Prostate gland (tissue), 2 donors: ENCODE measurements at places on chromosomes 5 and 9.

DNA sequence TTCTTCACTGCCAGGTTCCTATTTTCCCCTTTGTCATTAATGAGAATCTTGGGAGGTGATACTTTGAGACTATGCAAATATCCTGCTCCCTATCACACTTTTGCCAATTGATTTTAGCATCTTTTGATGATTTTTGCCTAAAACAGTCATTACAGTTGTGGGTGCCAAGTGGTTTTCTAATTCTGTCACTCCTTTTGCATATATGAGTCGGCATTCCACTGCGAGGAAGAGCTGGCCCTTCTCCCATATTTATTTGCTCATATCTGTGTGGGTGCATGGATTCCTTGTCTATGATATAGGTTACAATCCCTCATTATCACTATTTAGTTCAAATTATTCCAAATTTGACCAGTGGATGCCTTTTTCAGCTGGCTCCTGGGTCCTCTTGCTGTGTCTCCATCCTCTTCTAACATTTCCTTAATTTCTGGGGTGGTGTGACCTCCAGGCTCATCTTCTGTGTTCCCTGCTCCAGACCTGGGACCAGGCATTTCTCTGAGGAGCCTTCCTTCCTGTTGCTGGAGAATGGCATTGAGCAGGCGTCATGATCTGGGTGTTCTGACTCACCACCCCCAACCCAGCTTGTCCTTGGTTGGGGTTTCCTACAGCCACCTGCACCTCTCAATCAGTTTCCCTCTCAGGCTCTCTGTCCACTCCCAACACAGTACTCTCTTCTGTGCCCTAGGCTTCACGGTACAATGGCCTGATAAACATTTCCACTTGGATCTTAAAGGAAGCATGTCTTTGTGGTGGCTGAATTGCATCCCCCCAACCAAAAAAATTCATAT, 106.7 kb downstream of the NXNL2 start:
- no peak for DNase-seq

DNA sequence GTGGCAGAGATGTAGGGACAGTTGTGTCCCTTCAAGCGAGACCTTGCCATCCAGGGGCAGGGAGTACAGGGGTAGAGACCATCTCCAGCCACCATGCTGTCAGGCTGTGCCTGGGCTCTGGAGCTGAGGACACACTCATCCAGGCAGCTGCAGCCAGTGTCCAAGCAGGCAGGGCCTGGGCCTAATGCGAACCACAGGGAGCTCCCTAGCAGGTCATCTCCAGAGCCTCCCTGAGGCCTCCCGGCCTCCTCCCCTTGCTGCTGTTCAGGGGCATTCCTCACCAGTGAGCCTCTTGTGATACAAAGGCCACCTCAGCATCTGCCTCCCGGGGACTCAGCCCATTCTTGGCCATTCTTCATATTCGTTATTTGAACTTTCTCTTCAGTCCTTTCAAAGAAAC, 35.0 kb downstream of the TPPP start:
- DNase-seq: no peak

- no peak for DNase-seq
These were observed 7.5 kb upstream of the OTULINL start for GRCh38 chr5:14574096-14574495.

- no peak for DNase-seq
These were observed 123.5 kb downstream of the TARS1 start for GRCh38 chr5:33563983-33564908.

GRCh38 chr9:109477258-109478050, 20.7 kb downstream of the PTPN3 start:
- no peak for DNase-seq

DNA sequence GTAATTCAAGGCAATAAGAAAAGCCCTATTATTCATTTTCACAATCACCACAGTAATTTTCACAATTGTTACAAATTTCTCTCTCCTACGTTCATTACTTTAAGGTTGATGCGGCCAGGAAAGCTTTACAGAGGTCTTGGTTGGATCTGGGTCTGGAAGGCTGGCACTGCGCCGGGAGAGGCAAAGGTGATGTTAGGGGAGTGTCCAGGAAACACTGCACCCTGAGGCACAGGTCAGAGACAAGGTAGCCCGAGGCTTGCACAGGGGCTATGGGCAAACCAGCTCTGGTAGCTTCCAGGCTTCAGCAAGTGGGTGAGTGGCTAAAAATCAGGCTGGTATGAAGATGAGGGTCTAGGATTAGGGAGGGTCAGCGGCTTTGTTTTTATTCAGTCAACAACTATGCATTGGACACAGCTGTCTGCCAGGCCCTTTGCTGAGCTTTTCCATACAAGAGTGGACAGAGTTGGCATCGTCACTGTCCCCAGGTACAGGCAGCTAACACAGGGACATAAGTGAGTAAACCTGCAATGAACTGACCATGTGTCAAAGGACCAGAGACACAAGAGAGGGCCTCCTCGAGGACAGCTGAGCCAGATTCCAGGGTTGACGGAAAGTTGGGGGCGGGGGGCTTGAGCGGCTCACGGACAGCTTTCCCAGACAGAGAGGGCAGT, 12.4 kb upstream of the TENT4A start:
- no peak for DNase-seq

DNA sequence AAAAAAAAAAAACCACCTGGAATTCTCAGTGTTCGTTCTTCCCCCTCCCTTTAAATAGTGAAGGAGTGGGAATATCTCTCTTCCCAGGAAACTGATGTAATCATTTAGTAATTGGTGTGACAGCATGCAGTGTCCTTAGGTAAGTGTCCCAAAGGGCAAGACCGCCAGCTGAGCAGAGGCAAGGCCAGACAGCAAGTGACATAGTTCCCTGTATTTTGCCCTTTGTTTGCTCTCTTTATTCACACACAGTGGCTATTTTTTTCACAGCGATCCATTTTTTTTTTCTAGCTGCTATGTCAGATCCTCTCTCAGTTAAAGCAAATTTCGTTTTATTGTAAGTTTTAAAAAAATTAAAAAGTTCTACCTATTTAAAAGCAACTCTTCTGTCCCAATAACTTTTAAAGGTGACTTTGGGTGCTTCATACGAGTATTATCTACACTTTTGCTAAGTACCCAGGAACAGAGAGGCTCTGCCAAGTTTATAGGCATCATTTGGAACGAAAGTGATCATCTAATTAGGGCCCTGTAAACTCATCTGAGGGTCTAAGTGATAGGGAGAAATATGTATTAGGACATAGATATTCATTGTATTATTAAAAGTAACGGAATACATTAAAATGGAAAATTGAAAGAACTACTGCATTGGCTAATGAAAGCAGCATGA, 98.2 kb upstream of the ALDH1A1 start:
- DNase-seq: no peak

- no peak for DNase-seq
These were observed 36.2 kb downstream of the PTCD2 start for GRCh38 chr5:72356361-72356760.

- no peak for DNase-seq
These were observed 96.4 kb upstream of the TAF11L2 start for GRCh38 chr5:17401470-17402288.

DNA sequence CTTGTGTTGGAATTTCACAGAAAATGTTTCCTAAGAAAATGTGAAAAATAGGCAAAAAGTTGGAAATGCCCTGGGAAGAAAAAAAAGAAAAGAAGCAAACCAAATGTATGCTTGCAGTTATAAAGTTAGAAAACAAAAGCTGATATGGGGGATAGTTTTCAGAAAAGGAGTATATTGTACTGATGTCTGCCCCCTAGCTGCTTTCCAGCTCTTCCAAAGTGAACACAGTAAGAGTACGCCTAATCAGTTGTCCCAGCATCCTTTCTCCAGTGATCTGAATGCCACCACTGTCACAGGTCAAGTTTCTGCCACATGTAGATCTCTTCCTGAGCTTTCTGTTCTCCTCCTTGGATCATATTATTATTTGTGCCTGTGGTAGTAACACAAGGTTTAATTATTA, 5.8 kb downstream of the TYRP1 start:
- no peak for DNase-seq

GRCh38 chr5:61071526-61071925, 90.7 kb downstream of the SMIM15 start:
- no peak for DNase-seq

- no peak for DNase-seq
These were observed 108.6 kb downstream of the OXCT1 start for GRCh38 chr5:41761663-41762062.

- no peak for DNase-seq
These were observed 33.1 kb downstream of the FANCC start for GRCh38 chr9:95284162-95285080.

DNA sequence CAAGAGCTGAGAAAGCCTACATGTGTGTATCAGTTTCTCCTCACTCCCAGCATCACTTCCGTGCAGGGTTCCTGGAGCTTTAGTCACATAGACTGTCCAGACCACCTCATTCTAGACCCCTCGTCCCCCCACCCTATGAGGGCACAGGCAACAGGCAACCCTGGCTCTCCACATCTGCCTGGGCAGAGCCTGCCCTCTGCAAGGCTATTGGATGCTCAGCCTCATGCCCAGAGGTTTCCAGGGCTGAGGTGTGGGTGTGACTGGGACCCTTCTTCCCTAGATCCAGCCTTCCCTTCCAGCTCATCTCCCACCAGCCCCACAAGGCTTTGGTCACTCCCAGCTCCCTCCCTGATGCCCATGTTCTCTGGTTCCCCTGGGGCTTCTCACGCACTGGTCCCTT, 161.4 kb downstream of the PAX5 start:
- no peak for DNase-seq

DNA sequence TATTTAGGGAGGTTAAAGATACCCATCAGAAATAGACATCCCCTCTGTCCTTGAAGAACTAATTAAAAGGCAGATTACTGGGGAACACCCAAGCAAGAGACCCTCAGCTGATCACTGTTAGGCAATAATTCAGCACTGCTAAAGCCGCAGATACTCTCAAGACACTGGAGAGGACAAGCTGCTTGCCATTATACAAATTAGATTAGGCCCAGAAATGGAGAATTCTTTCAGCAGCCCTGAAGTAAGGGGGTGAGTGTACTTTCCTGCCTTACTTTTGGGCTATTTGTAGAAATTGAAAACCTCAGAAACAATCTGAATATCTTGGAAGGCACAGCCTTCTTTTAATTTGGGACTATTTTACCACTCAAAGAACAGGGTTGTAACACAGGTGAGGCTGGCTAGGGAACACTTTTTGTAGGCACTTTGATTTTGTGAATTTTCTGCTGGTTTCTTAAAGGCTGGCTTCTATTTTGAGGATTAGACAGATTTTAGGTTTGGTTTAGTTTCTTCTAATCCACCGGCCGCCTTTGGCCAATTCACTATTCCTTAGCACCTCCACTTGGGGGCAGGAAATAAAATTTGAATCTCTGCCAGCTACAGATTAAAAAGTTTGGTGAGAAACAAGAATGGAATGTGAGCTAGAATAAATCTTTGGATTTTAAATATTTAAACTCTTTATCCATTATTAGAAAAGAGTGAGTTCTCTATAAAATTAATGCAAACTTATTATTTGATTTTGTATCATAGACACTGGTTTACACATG, 106.0 kb downstream of the SMARCA2 start:
- DNase-seq: no peak

DNA sequence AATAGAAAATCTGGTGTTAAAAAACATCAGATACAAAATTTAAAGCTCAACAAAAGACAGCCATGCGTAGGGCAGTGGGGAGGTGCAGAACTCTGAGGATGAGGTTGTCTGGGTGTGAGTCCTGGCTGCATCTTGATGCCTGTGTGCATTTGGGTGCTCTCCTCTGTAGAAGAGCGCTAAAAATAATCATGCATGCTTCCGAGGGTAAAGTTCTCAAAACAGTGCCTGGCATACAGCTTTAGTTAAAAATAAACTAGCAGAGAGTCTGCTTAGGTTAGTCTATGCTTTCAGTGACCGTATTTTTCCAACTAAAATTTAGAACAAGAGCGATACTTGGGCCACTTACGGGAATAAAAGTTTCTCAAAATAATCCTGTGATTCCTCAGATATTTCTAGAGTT, 55.5 kb upstream of the SPATA31C2 start:
- no peak for DNase-seq

GRCh38 chr9:99101812-99102211, 3.1 kb upstream of the TGFBR1 start:
- no peak for DNase-seq

DNA sequence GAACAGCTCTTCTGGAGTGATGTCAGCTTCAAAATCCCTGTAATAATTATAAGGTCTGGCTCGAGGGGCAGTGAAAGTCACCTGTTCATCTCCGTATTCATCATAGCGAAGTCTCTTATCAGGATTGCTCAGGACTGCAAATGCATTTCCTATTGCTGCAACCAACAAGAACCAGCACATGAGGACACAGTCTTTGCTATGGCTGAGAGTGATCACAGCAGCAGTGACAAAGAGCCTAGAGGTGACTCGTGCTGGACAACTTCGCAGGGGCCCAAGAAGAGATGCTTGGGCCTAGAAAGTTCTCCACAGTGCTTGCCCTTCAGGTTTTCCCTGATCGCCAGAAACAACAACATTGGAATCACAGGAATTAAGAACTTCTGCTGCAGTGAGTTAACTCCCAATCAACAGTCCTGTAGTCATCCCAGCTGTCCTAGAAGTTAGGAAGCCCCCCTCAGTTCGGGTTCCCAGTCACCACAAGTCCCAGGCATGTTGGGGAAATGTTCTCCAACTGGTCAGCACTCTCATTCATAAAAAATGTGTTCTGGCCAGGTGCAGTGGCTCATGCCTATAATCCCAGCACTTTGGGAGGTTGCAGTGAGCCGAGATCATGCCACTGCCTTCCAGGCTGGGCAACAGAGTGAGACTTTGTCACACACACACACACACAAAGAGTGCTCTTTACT, 13.0 kb downstream of the DNAJC18 start:
- no peak for DNase-seq

DNA sequence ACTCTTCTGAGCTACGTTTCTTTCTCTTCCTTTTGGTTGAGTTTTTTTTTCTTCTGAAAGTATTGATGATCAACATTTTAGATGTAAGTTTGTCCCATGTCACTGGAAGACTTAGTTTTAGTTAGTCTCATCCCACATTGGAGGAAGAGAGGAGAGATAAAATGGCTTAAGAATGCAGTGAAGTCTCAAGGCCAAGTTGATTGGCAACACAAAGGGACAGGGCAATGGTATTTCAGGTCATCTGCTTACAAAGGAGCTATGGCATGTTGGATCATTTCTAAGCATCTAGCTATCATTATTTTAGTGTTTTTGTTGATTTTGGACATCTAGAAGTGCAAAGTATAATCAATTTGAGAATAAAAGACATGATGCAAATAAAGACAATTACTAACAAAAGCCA, 58.6 kb downstream of the CDKN2A start:
- DNase-seq: no peak

DNA sequence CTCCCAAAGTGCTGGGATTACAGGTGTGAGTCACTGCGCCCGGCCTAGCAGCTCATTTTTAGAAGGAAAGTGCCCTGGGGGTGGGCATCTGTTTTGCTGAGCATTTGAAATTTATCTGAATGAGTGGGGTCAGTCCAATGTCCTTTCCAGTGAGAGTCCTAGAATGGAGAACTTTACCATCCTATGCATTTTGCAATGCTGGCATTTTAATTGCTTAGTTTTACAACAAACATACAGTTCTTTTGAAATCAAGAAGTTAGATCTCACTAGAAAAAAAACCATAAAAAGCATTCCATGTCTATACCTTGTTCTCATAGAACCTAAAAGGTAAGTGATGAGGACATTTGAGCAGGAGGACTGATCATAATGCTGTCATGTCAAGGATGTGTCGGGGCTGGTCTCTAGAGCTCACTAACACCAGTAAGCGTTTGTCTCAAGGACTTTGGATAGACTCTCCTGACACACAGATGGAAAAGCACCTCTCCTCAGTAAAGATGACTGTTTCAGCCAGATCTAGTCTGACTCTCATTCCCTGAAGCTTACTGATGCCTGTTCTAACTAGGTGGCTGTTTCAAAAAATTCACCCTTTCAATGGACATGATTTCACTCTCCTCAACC, 83.9 kb downstream of the DCP2 start:
- no peak for DNase-seq

- no peak for DNase-seq
These were observed 135.4 kb downstream of the UGCG start for GRCh38 chr9:112032009-112032408.
